Stimulated activated CD4-positive, alpha-beta T cell treated with anti-CD3 and anti-CD28 coated beads, Interleukin-12 subunit alpha, Interleukin-12 subunit beta, amount 100 ng/mL, for 48 hours (primary cell): ENCODE measurements at places on chromosomes 3 and 15.

DNA sequence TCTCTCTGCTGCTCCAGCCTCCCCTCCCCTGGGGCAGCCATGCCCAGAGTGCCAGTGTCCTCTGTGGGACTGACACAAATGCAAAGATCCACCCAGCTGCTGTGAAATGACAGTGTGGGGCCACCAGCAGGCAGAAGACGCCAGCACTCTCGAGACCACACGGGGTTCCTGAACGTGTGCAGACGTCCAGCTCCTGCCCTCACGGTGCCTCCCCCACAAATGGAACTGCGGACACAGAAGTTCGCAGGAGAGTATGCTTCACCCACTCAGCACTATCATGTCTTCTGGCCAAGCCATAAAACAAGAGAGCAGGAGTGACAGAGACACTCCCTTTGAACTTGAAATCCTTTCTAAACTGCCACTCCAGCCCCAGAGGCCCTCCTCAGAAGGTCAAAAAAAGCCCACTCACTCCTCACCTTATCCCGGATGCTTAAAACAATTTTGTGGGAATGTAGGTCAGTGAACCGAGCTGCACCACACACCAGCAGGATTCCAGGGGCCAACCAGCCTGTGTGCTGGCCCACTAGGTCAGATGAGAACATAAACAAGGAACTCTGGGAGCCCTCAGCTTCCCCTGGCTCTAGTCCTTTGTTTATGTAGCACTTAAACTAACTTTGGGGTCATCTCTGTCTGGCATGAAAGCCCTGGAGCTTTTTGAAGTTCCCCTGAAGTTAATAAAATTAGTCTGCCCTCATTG lies 112.6 kb downstream of the DNAJB8 start:
- DNase-seq, result no peak

GRCh38 chr3:15531346-15531745 lies 9.8 kb upstream of the COLQ start:
- DNase-seq, result no peak

- no peak for DNase-seq
Measured at GRCh38 chr3:38354588-38355330, 8.2 kb downstream of the XYLB start.

GRCh38 chr15:78988361-78988911 lies 43.6 kb upstream of the CTSH start:
- DNase-seq, result no peak

GRCh38 chr3:43542328-43543043 lies 79.3 kb downstream of the ANO10 start:
- no peak for DNase-seq

- DNase-seq, result no peak
Measured at GRCh38 chr3:79367066-79367465, 400.7 kb downstream of the ROBO1 start.

GRCh38 chr3:52801839-52802238 lies 7.2 kb downstream of the ITIH3 start:
- DNase-seq, result no peak

DNA sequence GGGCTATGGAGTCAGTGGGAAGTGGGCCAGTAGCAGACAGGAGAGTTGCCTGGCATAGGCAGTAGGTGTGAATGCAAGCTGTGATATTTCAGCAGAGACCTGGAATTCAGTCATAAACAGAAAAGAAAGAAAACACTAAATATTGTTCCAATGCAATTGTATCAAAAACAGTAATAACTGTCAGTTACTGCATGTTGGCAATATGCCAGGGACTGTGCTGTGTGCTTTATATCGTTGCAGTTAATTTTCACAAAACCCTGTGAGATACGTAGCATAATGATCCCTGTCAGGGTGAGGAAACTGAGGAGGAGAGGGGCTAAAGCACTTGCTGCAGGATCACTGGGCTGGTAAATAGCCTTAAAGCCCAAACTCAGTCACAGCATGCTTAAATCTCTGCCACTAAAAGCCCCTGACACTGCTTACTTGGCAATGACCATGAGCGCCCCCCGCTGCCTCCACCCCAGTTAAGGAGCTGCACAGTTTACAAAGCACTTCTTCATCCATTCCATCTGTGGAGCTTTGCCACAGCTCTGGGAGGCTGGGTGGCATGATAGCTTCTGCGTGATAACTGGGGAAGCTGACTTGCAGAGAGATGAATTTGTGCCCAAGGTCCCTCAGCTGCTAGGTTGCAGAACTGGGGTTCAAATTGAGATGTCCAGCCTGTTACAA lies 3.9 kb downstream of the SLC6A1 start:
- no peak for DNase-seq

DNA sequence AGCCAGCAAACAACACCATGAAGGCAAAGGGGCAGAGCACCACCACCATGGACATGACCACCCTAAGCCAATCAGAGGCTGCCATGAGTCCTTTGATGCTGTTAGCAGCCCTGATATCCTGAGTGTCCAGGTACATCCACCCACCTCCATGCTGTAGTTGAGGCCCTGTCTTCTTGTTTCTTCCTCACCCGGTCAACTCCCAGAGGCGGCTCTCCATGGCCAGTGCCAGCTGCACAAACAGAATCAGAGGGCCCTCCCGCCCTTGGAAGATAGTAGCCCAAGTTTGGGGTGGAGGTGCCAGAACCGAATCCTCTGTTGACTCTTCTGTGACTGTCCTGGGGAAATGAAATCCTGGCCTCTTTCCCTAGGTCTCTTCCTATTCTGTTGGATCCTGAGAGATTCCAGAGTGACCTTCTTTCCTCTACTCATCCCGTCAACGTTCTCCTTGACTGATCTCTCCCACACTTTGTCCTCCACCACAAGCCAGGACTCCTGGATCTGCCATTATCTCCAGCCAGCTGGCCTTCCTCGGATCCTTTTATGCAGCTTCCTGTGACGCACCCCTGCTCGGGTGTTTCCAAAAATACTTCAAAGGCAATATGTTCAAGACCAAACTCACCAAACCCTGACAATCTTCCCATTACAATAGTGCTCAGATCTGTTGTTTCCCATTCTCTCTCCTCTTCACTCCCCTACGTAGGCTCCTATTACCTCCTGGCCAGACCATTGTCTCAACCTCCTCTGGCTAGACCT lies 45.4 kb upstream of the DLG1 start:
- DNase-seq, result no peak

DNA sequence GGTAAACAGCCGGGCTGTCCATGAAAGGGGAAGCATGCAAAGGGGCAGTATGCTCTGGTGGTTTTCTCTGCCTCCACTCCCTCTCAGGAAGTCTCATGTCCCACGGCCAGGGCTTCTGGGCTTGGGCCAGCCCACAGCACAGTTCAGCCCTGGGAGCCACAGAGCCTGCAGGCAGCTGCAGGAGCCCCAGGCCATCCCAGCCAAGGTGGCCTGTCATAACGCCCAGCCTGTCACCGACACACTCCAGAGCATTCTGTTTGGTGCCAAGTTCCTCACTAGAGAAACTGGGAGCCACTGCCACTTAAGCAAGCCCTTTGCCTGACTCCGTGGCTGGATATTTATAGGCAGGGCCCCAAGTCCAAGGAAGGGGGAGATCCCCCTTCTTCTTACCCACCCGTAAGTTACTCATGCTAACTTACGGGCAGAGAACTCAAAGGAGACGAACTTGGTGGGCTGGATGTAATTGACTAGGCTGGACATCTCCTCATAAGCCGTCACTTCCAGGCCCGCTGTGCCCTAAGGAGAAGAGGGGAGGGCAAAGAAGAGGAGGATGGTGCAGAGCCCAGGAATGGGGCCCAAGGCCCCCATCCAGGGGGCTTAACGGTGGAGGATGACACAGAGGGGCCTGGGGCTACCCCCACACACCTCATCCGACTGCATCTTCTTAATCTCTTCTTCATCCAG lies 11.7 kb downstream of the PLCB2 start:
- DNase-seq, result no peak

- no peak for DNase-seq
Measured at GRCh38 chr3:186361762-186362536, at the start of gene DGKG. DGKG (minus strand) TSS chr3:186362234; CDS start chr3:186320459, 41,775 bp downstream.

DNA sequence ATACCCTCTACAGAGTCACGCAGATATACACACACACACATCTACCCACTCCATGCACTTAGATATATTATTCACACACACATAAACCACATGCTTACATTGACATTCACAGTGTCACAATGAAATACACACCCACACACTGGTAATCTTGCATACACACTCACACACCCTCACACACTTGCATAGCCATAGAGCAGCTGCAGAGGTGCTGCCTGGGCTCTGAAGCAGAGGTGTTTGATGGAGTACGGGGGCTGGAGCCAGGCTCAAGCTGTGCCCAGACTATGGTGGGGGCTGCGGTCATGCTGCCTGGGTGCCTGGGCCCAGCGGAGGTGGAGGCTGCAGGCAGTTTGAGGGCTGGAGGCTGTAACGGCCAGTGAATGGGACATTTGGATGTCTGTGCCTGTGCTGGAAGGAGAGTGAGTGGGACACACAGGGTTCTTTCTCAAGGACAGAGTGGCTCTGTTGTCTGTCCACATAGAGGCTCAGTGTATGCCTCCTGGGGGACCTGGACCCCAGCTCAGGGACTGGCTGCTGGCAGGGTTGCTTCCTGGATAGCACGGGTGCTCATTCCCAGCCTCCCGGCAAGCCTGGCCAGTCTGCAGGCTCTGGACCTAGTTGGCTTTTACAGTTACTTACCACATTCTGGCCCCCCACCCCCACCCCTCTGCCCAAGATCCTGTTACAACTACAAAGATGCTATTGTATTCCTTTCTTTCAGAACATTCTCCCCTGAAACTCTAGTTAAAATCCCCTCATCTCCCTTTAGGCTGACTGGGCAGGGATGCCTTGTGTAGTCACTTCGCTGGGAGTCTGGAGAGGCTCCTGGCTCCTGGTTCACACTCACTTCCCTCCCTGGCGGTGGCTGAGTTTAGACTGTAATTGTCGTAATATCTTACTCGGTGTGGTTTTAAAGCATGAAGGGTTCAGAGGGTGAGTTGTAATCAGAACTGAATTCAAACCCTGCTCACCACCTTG lies 12.5 kb downstream of the GASK1A start:
- DNase-seq, result no peak

DNA sequence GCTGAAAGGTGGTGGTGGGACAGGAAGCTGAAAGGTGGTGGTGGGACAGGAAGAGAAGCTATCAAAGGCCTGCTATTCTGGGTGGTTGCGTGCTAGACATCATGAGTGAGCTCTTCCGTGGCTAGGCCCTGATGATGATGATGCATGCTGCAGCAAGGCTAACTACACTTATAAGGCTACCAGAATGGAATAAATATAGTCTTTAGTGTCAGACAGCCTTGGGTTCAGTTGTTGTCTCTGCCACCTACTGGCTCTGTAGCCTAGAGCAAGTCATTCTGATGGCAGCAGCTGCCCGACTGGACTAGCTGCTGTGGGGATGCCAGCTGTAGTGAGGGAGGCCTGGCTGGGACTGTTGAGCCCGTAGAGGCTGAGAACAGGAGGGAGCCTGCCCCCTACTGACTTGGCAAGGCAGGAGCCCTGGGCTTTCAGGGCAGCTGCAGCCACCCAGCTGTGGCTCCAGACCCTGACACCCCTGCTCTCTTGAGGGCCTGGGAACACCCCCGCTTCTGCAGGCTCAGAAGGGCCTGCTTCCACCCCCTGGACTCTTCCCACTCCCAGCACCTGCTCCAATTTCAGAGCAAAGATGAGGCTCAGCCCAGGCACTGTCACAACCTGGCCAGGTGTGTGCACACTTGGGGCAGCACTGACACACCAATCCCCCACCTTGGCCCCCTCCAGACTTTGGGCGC lies 21.4 kb upstream of the ZBED2 start:
- DNase-seq, result peak; percentile 70

DNA sequence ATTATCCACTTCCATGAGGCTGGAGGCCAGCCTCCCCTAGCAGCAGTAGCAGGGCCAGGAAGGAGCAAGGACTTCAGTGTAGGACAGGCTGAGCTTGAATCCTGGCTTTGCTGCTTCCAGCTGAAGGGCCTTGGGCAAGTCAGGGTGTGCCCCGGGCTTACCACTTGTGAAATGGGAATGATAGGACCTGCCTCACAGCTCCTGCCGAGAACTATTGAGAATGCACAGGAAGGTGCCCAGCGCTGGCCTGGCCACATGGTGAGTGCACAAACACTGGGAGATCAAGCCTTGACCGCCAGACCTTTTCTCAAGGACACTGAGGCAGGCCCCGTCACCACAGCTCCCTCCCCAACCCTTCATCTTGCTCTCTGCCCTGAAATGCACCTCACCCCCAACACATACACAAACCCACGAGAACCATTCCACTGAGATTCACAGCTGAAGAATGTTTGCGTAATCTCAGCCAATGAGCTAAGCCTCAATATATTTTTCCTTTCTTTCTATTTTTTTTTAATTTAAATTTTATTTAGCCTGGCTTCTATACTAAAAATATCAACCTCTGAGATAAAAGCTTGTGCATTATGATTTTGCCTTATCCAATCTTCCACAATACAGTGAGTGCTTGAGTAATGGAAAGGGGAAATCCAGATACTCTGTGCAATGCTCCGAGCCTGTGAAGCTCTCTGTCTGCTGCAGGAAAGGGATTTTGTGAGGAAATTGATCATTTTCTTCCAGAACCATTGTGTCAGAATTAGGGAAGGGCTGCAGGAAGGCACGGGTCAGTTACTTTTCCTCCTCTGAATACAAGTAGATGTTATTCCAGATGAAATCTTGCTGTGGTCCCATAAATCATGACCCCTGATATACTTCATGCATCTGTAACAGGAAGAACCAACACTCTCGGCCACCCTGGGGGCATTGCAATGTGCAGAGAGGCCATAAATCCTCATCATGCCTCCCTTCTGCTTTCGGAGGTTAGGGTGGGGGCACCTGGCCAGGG lies 193.9 kb downstream of the TLE3 start:
- DNase-seq, result no peak
